HFFc6 (cell line): ENCODE measurements at places on chromosomes 4 and X.
A peak's percentile ranks its signal among the peaks of the same experiment; 100 is the strongest.

GRCh38 chr4:14236359-14236758 lies 608.8 kb upstream of the BOD1L1 start:
- no peak overlapping the region for H3K27ac ChIP-seq
- H3K27me3 ChIP-seq: peaks cover 6% of the 10 kb centered on the region; the same call in 1 of the 2 replicates
- H3K4me1 ChIP-seq: no peaks in the 10 kb centered on the region
- no peaks in the 10 kb centered on the region for H3K36me3 ChIP-seq
- H3K4me3 ChIP-seq: no peak overlapping the region
- no peak for DNase-seq

- no peak overlapping the region for H3K4me3 ChIP-seq
- no peaks in the 10 kb centered on the region for H3K36me3 ChIP-seq
Measured at GRCh38 chrX:118631586-118631985, 95.8 kb upstream of the IL13RA1 start.

- no peaks in the 10 kb centered on the region for H3K4me1 ChIP-seq
- 0 out of 2 replicates have a peak, but pooled peaks cover 5% of the 10 kb centered on the region for H3K36me3 ChIP-seq
- H3K27ac ChIP-seq: no peak overlapping the region
- H3K27me3 ChIP-seq: no peaks in the 10 kb centered on the region; the same call in 1 of the 2 replicates
Measured at GRCh38 chrX:48940404-48940955, 16.9 kb downstream of the OTUD5 start.

GRCh38 chr4:1969928-1970723 lies 38.6 kb downstream of the NELFA start:
- no peak overlapping the region for H3K4me3 ChIP-seq
- H3K27me3 ChIP-seq: peaks cover 7% of the 10 kb centered on the region
- no peak for DNase-seq
- peaks cover 5% of the 10 kb centered on the region; the same call in 1 of the 2 replicates for H3K4me1 ChIP-seq
- peaks cover 23% of the 10 kb centered on the region for H3K36me3 ChIP-seq

GRCh38 chr4:161841759-161842158 lies 322.0 kb downstream of the FSTL5 start:
- H3K4me1 ChIP-seq: no peaks in the 10 kb centered on the region
- no peak for DNase-seq
- H3K27ac ChIP-seq: no peak overlapping the region
- H3K36me3 ChIP-seq: no peaks in the 10 kb centered on the region
- H3K4me3 ChIP-seq: no peak overlapping the region
- no peaks in the 10 kb centered on the region for H3K27me3 ChIP-seq

GRCh38 chr4:173246719-173247118 lies 78.1 kb downstream of the GALNT7 start:
- no peak overlapping the region for H3K27ac ChIP-seq
- no peak overlapping the region for H3K4me3 ChIP-seq
- no peak for DNase-seq
- H3K27me3 ChIP-seq: peaks cover 25% of the 10 kb centered on the region

DNA sequence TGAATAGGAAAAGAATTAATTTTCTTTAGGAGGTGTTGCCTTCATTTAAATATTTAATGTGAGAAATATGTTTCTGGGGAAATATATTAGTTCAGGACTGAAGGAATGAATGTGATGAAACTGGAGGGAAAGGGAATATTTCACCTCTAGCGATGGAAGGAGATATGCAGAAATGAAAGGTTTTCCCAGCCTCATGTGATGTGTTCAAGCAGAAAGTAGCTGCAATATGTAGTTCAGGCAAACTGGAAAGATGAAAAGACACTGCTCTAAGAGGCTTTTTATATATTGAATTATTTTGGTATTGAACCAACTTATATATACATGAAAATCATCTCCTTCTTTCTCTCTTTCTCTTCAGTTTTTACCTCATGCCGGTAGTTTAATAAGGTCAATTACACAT lies 3.4 kb downstream of the GRID2 start:
- H3K36me3 ChIP-seq: no peaks in the 10 kb centered on the region
- H3K4me3 ChIP-seq: no peak overlapping the region
- H3K4me1 ChIP-seq: peaks cover 7% of the 10 kb centered on the region; the same call in 1 of the 2 replicates
- H3K27me3 ChIP-seq: peaks cover 20% of the 10 kb centered on the region; the same call in 1 of the 2 replicates

DNA sequence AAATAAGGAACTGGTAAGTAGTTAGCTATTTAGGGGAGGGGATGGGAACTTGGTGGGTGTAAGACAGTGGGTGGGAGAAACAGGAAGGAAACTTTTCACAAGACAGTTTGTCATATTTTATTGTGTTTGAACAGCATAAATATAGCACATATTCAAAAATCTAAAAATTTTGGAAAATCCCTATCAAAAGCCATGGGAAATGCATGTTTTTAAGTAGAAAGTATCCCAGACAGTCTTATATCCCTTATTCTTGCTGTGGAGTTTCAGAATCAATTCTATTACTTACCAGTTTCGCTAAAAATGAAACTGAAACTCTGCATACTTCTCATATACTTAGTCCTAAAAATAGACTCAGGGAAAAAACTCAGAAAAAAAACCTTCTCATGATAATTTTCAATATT lies 22.3 kb upstream of the RASGEF1B start:
- H3K4me1 ChIP-seq: no peaks in the 10 kb centered on the region
- no peaks in the 10 kb centered on the region; the same call in 1 of the 2 replicates for H3K27me3 ChIP-seq
- H3K27ac ChIP-seq: no peak overlapping the region
- no peak overlapping the region for H3K4me3 ChIP-seq
- no peak for DNase-seq
- H3K36me3 ChIP-seq: no peaks in the 10 kb centered on the region

DNA sequence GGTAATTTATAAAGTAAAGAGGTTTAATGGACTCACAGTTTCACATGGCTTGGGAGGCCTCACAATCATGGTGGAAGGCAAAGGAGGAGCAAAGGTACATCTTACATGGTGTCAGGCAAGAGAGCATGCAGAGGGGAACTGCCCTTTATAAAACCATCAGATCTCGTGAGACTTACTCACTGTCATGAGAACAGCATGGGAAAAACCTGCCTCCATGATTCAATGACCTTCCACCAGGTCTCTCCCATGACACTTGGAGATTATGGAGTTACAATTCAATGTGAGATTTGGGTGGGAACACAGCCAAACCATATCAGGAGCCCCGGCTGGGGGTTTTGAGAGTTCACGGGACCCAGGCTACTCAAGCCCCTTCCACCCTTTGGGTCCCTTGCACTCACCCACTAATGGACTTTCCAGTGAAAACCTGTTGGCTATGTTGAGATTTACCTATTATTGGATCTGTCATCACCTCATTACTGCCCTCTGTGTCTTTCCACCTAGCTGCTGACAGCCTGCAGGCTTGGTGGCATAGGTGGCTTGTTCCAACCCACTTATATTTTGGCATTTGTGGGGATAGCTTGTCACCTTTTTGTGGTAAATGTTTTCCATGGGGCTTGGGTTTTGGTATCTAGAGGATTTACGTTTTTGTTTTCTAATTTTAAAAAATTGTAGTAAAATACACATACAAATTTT lies 24.0 kb downstream of the IGFBP7 start:
- H3K27ac ChIP-seq: peak overlapping the region; percentile 8
- peaks cover 52% of the 10 kb centered on the region for H3K36me3 ChIP-seq
- no peak for DNase-seq
- peaks cover 4% of the 10 kb centered on the region for H3K27me3 ChIP-seq
- H3K4me1 ChIP-seq: peaks cover 67% of the 10 kb centered on the region

DNA sequence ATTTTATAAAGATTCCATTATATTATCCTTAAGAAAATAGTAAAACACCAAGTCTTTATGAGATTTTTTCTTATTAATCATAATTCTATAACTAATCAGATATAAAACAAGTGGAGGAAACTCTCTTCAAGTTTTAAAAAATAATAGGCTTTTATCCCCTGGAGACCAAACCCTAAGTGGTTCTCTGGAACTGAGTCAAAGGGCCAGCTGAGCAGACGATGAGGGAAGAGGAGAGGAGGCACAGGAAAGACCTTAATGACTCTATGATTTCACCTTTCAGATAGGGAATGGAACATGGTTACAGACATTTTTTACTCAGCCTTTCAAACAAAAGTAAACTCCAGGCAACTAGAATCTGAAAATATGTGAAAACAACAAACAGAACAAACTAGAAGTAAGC lies 201.8 kb downstream of the SLC39A8 start:
- no peak overlapping the region for H3K27ac ChIP-seq
- no peaks in the 10 kb centered on the region for H3K4me1 ChIP-seq
- no peaks in the 10 kb centered on the region for H3K27me3 ChIP-seq

DNA sequence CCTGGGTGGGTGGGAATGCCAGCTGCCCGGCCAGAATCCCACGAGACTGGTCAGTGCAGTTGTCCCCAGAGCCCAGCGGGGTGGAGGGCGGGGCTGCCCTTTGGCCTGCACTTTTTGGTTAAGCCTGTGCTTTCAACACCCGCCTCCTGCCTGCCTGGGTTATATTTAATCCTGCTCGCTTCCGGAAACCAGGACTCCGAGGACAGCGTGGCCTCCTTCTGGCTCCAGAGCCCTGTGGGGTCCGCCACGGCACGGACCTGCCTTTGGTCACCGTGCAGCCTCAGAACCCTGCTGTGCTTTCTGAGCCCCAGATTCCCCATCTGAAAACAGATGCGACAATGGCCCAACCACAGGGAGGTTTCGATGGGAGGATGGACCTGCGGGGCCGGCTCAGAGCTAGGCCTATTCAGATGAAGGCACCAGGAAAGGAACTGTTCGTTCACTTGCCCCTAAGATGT lies 29.4 kb upstream of the KIAA0232 start:
- peaks cover 2% of the 10 kb centered on the region for H3K27me3 ChIP-seq
- H3K4me3 ChIP-seq: no peak overlapping the region
- H3K27ac ChIP-seq: no peak overlapping the region
- no peak for DNase-seq

GRCh38 chrX:70052895-70053615 lies 3.3 kb upstream of the AWAT2 start:
- DNase-seq: no peak
- no peaks in the 10 kb centered on the region for H3K36me3 ChIP-seq
- H3K27ac ChIP-seq: no peak overlapping the region
- H3K27me3 ChIP-seq: peaks cover 3% of the 10 kb centered on the region; the same call in 1 of the 2 replicates

DNA sequence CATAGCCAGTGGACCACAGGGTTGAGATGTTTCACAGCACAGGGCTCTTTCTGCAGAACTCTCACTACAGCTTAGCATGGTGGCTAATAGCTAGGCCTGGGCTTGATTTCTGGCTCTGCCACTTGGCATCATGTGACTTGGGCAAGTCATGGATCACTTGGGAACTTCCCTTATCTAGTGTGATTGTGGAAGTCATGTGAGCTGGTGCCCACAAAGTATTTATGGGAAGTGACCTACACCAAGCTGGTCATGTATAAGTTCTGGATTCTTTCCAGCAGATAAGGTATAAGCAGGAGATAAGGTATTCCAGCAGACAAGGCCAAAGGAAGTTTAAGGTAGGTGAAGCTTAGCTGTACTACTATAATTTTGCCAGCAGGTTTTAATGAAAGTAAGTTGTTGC lies 61.0 kb downstream of the REELD1 start:
- no peak for DNase-seq
- peaks cover 10% of the 10 kb centered on the region; the same call in 1 of the 2 replicates for H3K36me3 ChIP-seq
- no peak overlapping the region for H3K4me3 ChIP-seq
- no peaks in the 10 kb centered on the region for H3K27me3 ChIP-seq

GRCh38 chr4:100889401-100889800 lies 371.6 kb upstream of the EMCN start:
- H3K27me3 ChIP-seq: no peaks in the 10 kb centered on the region; the same call in 1 of the 2 replicates
- no peak overlapping the region for H3K27ac ChIP-seq
- H3K4me1 ChIP-seq: no peaks in the 10 kb centered on the region
- no peak overlapping the region for H3K4me3 ChIP-seq
- no peak for DNase-seq

GRCh38 chrX:53234484-53234883 lies 9.5 kb upstream of the KDM5C start:
- peaks cover 3% of the 10 kb centered on the region for H3K27me3 ChIP-seq
- no peaks in the 10 kb centered on the region for H3K4me1 ChIP-seq
- H3K36me3 ChIP-seq: peaks cover 7% of the 10 kb centered on the region
- DNase-seq: no peak
- H3K27ac ChIP-seq: no peak overlapping the region

- H3K27me3 ChIP-seq: peaks cover 4% of the 10 kb centered on the region; the same call in 1 of the 2 replicates
- no peaks in the 10 kb centered on the region; the same call in 1 of the 2 replicates for H3K4me1 ChIP-seq
Measured at GRCh38 chr4:122005064-122005755, 53.4 kb upstream of the TRPC3 start.

GRCh38 chr4:52824603-52825459 lies 37.3 kb upstream of the RASL11B start:
- no peaks in the 10 kb centered on the region for H3K36me3 ChIP-seq
- peaks cover 42% of the 10 kb centered on the region for H3K4me1 ChIP-seq
- peak overlapping the region; percentile 10; the same call in 1 of the 2 replicates for H3K27ac ChIP-seq
- no peak overlapping the region for H3K4me3 ChIP-seq

- no peaks in the 10 kb centered on the region for H3K4me1 ChIP-seq
- peak; percentile 7 for DNase-seq
- H3K27me3 ChIP-seq: peaks cover 7% of the 10 kb centered on the region
- no peak overlapping the region for H3K4me3 ChIP-seq
Measured at GRCh38 chrX:71870208-71871098, 40.2 kb upstream of the NHSL2 start.

DNA sequence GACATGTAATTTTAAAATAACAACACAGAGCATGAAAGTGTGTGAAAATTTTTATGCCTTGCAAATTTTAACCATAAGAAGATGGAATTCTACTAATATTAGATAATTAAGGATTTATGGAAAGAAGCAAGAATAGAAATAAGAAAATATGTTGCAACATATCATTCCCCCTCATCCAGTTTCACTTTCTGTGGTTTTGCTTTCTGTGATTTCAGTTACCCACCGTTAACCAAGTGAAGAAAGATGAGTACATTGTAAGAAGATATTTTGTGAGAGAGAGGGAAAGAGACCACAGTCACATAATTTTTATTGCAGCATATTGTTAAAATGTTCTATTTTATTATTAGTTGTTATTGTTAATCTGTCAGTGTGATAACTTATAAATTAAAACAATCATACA lies 77.9 kb downstream of the ADAM29 start:
- H3K27me3 ChIP-seq: no peaks in the 10 kb centered on the region
- H3K4me1 ChIP-seq: no peaks in the 10 kb centered on the region
- DNase-seq: no peak
- H3K4me3 ChIP-seq: no peak overlapping the region
- H3K27ac ChIP-seq: no peak overlapping the region

- H3K27me3 ChIP-seq: no peaks in the 10 kb centered on the region; the same call in 1 of the 2 replicates
- no peak overlapping the region for H3K4me3 ChIP-seq
- H3K4me1 ChIP-seq: peaks cover 8% of the 10 kb centered on the region; the same call in 1 of the 2 replicates
- no peaks in the 10 kb centered on the region for H3K36me3 ChIP-seq
- H3K27ac ChIP-seq: no peak overlapping the region
- peak; percentile 0 for DNase-seq
Measured at GRCh38 chrX:132270699-132271098, 51.5 kb upstream of the RAP2C start.

- H3K4me3 ChIP-seq: no peak overlapping the region
- no peaks in the 10 kb centered on the region; the same call in 1 of the 2 replicates for H3K27me3 ChIP-seq
- peaks cover 33% of the 10 kb centered on the region for H3K4me1 ChIP-seq
- DNase-seq: peak; percentile 6
- H3K27ac ChIP-seq: no peak overlapping the region
- H3K36me3 ChIP-seq: no peaks in the 10 kb centered on the region
Measured at GRCh38 chr4:110046588-110047049, 133.9 kb downstream of the EGF start.

GRCh38 chr4:121698236-121698671 lies 1.5 kb upstream of the ANXA5 start:
- H3K36me3 ChIP-seq: peaks cover 23% of the 10 kb centered on the region
- peak overlapping the region; percentile 7; the same call in 1 of the 2 replicates for H3K27ac ChIP-seq
- peaks cover 5% of the 10 kb centered on the region for H3K27me3 ChIP-seq
- H3K4me1 ChIP-seq: peaks cover 47% of the 10 kb centered on the region
- H3K4me3 ChIP-seq: peak overlapping the region; percentile 93

GRCh38 chr4:88130544-88131305 lies 27.7 kb downstream of the ABCG2 start:
- H3K36me3 ChIP-seq: no peaks in the 10 kb centered on the region
- no peak overlapping the region for H3K27ac ChIP-seq
- H3K27me3 ChIP-seq: peaks cover 14% of the 10 kb centered on the region
- H3K4me3 ChIP-seq: no peak overlapping the region
- no peak for DNase-seq
- H3K4me1 ChIP-seq: no peaks in the 10 kb centered on the region

- H3K4me1 ChIP-seq: peaks cover 6% of the 10 kb centered on the region; the same call in 1 of the 2 replicates
- no peaks in the 10 kb centered on the region for H3K36me3 ChIP-seq
- no peak overlapping the region for H3K4me3 ChIP-seq
- peaks cover 1% of the 10 kb centered on the region; the same call in 1 of the 2 replicates for H3K27me3 ChIP-seq
Measured at GRCh38 chr4:78065508-78066192, 8.5 kb downstream of the FRAS1 start.
